ENCODE measurements at places on chromosomes 11 and 22.
A peak's percentile ranks its signal among the peaks of the same experiment; 100 is the strongest.

- no peak for DNase-seq
Observed at GRCh38 chr22:17641269-17641668, 2.7 kb downstream of the BCL2L13 start.

DNA sequence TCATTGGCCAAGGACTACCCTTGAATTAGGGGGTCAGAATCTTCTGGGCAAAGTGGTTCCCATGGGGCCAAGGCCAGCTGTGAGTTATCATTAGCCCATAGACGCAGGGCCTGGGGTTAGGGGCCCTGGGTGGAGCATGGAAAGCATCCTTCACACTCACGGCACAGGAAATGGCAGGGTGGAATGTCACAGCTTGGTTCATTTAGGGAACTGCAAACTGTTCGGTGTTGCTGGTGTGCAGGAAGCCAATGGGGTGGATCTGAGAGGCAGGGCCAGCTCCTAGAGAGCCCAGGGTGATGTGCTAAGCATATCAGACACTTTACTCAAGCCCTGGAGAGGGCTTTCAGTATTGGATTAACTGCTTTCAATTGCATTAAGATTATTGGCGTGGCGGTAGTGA lies 42.9 kb downstream of the TECTA start:
- no peak for DNase-seq

GRCh38 chr22:43992331-43992821 lies 31.7 kb upstream of the PARVB start:
- DNase-seq, result no peak

DNA sequence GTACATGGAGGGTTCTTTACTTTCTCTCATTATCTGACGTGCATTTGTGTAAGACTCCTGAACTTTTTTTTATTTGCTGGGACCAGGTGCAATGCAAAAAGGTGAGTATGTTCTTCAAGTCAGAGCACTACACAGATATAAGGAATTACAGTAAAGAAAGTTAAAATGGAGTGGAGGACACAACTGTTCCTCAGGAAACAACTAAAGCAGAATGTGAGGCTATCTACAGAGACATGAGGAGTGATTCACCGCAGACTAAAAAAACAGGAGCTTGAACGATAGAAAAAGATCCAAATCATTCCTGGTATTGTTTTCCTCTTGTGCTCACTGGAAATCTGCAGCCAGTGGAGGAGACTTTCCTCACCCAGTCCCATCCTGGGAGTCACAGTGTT lies 106.2 kb downstream of the ABTB2 start:
- no peak for DNase-seq

- DNase-seq, result no peak
Observed at GRCh38 chr11:113152500-113152899, 161.9 kb upstream of the TTC12 start.

DNA sequence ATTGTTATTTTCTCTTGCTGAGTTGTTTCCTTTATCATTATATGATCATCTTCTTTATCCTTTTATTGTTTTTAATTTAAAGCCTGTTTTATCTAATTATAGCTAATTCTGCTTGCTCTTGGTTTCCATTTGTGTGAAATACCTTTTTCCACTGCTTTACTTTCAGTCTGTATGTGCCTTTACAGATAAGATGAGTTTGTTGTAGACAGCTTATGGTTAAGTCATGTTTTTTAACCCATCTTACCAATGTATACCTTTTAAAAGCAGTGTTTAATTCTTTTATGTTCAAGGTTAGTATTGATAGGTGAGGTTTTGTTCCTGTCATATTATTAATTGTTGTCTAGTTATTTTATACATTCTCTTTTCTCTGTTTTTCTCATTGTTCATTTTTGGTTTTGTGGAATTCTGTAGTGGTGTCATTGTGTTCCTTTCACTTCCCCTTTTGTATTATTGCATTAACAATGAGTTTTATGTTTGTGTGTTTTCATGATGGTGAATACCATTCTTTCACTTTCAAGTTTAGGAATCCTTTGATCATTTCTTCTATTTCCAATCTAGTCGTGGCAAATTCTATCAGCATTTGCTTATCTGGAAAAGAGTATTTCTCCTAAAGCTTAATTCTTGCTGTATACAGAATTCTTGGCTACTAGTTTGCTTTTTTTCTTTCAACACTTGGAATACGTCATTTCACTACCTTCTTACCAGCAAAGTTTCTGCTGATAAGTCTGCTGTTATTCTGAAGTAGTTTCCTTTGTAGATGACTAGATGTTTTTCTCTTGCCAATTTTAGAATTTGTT lies 21.8 kb downstream of the OR5AN1 start:
- no peak for DNase-seq

DNA sequence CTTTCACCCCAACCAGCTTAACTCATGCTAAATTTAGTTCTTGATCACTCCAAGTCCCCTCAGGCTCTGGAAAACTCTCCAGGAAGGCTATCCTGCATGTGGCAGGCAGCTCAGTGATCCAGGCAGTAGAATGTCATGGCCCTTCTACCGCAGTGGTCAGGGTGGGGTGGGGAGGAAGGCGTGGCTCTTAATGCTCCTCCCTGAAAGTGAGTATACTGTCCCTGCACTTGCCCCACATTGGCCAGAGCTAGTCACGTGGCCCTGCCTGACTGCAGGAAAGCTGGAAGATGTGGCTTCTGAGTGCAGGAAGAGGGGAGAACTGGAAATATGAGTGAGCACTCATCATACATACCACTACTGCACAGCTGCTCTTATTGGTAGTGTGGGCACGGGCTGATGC lies 102.1 kb downstream of the GRAMD1B start:
- no peak for DNase-seq

DNA sequence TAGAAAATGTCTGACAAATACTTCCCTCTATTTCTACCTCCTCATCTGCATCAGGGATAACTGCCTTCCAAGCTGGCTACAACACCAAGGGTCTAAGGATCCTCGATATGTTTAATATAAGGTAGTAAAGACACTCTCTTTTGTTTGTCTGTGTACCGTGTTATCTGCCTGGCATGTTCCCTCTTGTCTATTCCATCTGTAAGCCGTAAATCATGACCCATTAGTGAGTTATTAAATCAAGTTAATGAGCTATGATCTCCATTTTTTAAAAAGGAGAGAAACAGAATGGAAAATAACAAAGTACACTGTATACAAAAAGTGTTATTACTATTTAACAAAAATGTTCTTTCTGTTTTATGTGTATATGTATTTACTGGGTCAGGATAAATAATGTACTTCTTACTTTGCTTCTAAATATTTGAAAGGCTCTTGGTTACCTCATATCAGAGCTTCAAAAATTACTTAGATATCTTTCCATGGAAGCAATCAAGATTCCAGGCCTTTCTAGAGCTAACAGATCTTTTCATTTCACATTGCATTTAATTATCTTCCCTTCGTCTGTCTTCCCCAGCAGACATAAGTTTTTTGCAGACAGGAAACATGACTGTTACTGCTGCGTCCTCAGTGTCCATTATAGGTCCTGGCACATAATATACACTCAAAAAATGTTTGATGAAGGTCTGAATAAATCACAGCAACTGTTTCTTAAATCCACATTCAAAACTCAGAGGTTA lies 342.6 kb upstream of the CCDC90B start:
- no peak for DNase-seq

DNA sequence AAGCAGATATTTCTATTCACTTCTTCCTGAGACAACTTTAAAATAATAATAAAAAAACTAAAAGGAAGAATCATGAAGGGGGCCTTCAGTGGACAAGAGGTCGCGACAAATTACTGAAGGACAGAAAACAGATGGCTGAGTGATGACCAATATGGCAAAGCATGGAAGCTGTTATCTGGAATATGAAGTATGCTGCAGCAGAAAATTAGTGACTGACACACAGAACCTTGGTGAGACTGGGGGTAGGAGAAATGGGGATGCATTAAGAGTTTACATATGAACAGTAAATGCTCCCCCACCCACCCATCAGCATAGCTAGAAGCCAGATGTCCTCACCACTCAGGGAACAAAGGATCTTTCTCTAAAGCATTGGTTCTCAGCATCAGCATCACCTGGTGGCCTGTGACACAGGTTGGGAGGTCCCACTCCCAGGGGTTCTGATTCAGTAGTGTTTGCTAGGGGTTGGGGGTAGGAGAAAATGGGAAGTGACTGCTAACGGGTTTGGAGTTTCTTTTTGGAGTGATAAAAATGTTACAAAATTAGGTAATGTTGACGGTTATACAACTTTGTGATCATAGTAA lies 59.7 kb downstream of the NARS2 start:
- no peak for DNase-seq

GRCh38 chr22:34669001-34669400 lies 397.0 kb upstream of the ISX start:
- DNase-seq, result no peak

- DNase-seq, result no peak
Observed at GRCh38 chr11:95363164-95363563, 132.2 kb upstream of the SESN3 start.

DNA sequence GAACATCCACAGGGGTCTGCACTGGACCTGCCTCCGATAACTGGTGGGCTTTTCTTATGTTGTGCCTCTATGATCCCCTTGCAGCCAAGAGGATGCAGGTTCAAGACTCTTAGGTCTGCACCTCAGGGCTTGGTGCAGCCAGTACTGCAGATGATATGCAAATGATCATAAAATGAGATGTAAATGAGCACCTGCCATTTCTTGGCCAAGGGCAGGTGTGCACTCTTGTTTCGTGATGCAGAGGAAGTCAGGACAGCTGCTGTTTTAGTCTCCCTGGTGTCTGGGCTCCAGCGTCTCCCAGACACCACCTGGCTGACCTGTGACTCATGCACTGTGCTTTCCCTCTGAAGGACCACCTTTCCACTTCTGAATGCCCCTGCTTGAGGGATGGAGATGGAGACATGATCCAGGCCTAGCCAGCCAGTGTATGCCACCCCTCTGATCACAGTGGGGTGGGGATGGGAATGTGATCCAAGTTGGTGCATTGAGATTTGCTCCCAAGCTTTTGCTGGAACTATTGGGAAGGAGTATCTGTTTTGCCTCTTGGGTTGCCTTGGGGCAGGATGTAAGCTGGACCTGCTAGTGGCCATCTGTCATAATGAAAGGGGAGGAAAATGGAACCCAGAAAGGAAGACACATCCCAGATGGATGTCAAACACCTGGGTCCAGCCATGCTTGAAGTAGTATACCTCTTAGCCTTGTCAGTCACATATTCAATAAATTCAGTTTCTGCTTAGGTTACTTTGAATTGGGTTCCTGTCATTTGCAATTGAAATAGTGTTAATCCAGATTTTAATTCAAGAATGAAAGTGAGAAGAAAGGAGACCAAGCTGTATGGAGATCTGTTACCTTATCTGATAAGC lies 3.3 kb upstream of the KCNJ11 start:
- no peak for DNase-seq

DNA sequence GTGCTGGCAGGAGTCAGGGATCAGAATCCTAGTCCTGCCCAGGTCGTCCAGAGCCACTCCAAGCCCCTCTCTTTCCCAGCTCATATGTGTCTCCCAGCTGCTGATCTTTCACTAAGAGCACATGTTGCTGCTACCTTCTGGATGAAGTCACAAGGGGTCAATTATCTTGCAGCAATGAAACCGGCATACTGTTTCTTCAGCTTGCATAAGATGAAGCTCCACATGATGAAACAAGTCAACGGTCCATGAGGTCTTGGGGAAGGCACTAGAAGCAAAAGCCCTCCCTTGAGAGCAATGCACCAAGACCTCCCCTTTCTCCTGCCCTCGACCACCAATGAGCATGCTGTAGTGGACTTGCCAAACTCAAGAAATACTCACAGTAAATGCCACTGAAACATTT lies 148.9 kb downstream of the TENM4 start:
- no peak for DNase-seq

- no peak for DNase-seq
Observed at GRCh38 chr11:9158898-9159391, 67.5 kb upstream of the SCUBE2 start.

DNA sequence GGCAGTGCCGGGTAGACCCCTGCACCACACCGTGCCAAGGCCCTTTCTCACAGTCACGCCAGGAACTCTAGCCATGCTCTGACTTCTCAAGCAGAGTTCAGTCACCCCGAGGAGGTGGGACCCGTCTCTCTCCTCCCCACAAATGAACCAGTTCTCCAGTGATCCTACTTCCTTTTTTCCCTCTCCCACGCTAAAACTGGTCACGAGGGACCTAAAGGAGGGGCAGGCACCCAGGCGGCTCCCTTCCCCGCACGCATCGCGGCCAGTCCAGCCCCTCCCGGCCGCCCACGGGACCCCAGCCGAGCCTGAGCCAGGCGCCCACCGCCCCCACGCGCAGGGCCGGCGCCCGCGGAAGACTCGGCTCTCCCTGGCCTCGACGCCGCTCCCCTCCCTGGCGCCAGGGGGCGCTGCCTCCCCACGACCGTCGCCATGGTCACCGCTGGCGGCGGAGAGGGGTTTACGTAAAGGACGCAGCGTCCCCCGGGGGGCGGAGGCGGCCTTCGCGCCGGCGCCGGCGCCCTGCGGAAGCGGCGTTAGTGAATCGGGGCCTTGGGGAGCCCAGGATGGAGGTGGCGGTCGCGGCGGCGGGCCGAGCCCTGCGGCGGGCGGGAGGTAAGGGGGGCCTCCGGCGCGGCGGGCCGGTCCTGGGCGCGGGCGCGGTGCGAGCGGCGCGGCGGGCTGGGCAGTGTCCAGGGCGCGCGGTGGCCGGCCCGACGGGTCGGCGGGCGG lies at the start of gene DAGLA:
DAGLA (plus strand) TSS at position 499 of the 729 bp plus-strand sequence. CDS start 39,765 bp downstream, outside the sequence.
- peak; percentile 97 for DNase-seq

- no peak for DNase-seq
Observed at GRCh38 chr11:128727796-128728431, 34.0 kb downstream of the FLI1 start.

GRCh38 chr11:84714316-84714780 lies 912.8 kb downstream of the DLG2 start:
- DNase-seq, result peak; percentile 10

- no peak for DNase-seq
Observed at GRCh38 chr11:9028581-9028980, 24.8 kb upstream of the NRIP3 start.

DNA sequence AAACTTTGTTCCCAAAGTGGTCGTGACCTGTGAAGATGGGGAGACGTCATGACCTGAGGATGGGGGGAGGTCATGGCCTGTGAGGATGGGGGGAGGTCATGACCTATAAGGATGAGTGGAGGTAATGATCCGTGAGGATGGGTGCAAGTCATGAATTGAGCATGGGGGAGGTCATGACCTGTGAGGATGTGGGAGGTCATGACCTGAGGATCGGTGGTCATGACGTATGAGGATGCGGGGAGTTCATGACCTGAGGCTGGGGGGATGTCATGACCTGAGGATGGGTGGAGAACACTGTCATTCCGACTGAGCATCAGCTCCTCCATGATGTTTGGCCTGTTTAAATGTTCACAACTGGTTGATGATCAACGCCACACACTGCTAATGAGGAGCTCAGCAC lies 25.9 kb downstream of the YPEL1 start:
- DNase-seq, result no peak

GRCh38 chr11:110912437-110912836 lies 200.2 kb upstream of the ARHGAP20 start:
- DNase-seq, result no peak

GRCh38 chr11:131422496-131422895 lies 52.1 kb downstream of the NTM start:
- DNase-seq, result no peak
